ENCODE measurements at places on chromosomes 5 and 9.

GRCh38 chr5:157913575-157913974 is 54.6 kb upstream of the CLINT1 start:
- DNase-seq = no peak

DNA sequence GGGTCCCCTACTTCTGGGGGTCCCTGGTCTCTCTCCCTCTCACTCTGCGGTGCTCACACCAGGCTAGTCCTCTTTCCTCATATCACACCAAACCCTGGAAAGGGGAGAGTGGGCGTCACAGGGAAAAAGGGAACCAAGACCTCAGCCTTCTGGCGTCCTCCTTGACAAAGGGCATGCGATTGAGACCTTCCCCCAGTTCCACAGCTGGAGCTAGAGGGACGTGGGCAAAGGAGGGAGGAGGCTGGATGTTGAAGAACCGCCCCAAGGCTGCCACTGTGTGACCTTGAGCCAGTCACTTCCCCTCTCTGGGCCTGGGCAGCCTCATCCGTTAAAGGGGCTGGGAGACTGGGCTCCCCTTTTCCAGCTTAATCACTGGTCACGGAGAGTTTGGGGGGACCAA is 18.5 kb upstream of the TOR2A start:
- DNase-seq = no peak

DNA sequence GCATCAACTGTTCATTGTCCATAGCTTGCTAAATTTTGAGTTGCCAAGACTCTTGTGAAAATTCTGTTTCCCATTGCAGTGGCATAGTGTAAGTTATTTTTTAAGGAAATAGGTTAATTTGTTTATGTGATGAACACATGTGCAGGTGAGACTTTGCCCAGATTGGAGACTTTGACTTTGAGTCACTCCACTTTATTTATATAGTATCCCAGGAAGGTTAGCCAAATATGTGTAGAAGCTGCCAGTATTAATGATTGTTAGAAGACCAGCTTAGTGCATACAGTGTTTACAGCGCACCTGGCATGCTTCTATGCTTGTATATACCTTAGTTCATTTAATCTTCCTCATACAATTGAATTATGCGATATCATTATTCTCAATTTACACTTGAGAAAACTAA is 51.0 kb downstream of the MTAP start:
- DNase-seq = no peak

DNA sequence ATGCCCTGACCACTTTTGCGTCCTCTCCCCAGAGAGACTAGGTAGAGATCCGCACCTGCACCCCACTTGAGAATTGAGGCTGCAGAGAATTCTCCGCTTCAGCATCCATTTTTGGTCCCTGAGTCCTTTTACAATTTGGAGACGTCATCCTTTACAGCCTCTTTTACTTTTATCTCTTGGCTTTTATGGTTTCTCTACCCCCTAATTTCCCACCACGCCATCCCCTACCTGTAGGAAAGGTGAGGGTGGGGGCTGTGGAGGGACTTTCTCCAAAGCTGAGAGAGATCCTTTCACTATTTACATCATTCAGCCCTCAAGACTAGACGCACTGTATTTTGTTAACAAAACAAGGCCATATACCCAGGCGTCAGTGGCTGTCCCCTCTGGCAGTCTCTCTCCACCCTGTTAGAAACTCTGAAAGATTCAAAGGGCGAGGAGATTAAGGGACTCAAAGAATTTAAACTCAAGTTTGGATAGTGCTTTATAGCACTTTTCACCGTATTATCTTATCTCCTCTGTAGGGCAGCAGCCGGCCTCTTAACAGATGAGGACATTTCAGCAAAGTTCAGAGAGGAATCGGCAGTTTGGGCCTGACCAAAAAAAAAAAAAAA is 1.7 kb downstream of the MSX2 start:
- DNase-seq = no peak

DNA sequence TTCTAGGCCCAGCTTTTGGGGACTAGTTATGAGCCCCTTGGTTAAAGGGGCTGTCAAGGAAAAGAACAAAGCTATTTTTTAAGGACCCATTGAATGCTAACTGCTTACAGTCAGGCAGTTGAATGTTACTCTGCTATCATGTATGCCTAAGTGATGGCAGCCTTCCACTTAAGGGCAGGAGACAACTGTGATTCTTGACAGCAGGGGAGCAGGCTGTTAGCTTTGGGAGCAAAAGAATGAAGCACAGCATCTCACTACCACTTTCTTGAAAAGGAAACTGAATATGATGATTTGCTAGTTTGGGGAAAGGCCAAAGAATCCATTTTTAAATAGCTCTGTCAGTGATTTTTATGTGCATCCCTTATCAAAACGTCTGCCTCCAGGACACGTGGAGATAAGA is 221.6 kb downstream of the SH3GL2 start:
- DNase-seq = no peak

GRCh38 chr5:160442824-160443431 is 21.3 kb downstream of the PTTG1 start:
- no peak for DNase-seq

- no peak for DNase-seq
These were observed 71.8 kb upstream of the TAF11L2 start for GRCh38 chr5:17426104-17426749.

DNA sequence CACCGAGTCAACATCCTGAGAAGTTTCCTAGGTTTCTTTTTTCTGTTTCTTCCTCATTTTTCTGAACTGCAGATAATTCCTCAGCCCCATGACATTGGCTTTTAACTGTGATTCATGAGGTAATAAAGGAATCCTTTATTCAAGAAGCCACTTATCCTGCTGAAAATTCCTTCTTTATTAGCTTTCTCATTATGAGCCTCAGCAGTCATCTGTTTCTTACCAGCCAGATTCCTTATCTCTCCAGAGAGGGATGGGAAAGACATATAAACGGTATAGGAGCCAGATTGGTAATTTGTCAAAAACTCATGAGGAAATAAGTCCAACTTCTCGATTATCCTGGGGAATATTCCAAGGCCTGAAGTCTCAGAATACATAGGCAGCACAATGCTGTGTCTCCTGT is 465.4 kb downstream of the ICE1 start:
- DNase-seq = no peak

- no peak for DNase-seq
These were observed 29.9 kb downstream of the SPACA9 start for GRCh38 chr9:132908635-132909034.
